ENCODE measurements at places on chromosomes 1 and 21.

- no peak for DNase-seq
Observed at GRCh38 chr1:161966067-161966466, 57.6 kb downstream of the OLFML2B start.

GRCh38 chr1:18211764-18212163 lies 104.2 kb downstream of the IGSF21 start:
- no peak for DNase-seq

DNA sequence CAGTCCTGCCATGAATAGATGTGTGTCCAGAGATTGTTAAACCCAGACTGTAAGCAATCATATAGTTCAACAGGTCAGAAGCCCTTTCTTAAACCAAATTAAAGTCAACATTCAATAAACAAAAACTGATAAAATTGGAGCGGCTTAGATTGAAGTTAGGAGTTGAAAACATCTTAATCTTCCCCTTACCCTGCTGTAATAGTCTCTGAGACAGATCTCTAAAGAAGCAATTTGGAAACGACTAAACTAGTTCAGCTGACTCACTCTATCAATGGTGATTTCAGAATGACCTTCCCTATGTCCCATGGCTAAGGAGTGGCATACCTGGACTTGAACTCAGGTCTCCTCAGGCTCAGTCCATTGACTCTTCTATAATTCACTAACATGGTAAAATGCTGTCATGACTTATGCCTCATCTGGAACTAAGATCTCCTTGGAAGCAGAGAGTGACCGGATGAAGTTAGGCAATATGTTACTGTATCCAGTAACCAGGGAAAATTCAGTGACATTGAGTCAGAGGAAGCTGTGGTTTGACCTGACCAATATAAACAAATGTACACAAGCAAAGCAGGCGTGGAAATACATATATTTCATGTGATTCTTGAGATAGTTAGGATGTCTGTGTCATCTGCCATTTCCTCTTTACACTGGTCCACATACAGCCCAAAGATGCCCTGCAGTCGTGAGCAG lies 30.1 kb downstream of the SGIP1 start:
- DNase-seq: peak; percentile 99

DNA sequence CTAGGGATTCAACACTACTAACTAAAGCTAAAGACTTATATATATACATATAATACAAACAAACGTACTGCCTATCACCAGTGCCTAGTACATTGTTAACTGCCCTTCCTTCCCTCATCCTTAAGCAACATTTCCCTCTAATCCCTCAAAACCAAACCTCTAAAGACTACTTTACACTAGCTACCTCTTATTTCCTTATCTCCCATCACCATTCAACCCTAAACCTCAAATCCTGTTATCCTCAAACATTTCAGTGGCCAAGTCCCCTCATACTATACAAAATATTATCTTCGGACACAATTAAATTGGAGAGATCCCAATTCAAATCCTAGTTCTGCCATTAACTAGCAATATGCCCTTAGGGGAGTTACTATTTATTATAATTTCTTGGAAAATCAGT lies 3.7 kb downstream of the SCAF4 start:
- DNase-seq: no peak

- DNase-seq: peak; percentile 46
Observed at GRCh38 chr1:31029026-31029425, 36.5 kb downstream of the PUM1 start.

DNA sequence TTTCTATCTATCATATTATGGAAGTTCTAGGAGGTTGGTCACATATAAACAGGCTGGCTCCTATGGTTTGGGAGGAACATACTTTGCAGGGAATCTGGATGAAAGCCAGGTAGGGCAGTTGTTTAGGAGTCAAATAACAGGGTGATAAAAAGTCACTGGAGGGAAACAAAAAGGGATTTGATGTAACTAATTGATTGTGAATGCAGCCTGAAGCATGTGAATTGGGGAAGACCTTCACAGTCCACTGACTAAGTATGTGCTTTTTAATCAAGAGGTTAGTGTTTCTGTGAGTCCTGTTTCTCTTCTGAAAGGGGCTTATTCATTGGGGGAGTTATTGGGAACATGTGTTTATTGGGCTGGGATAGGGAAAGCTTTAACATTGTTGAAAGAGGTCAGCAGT lies 41.3 kb downstream of the HMCN1 start:
- DNase-seq: peak; percentile 54

DNA sequence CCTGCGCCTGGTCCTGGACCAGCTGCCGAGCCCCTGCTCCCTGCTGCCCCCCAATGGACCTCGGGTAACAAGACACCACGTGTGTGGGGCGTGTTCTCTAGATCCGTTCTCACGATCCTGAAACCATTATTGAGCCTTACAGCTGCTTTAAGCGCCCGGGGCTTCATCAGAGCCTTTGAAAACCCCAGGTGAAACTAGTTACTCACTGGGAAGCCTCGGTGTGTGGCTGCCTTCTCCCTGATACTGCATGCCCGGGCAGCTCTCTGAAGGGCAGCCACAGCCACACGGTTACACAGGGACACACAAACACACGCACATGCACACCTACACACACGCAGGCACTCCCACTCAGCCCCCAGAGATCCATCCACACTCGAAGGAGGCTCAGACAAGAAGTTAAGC lies 5.3 kb downstream of the HES2 start:
- peak; percentile 37 for DNase-seq

GRCh38 chr1:237316352-237316751 lies 274.4 kb downstream of the RYR2 start:
- DNase-seq: no peak

DNA sequence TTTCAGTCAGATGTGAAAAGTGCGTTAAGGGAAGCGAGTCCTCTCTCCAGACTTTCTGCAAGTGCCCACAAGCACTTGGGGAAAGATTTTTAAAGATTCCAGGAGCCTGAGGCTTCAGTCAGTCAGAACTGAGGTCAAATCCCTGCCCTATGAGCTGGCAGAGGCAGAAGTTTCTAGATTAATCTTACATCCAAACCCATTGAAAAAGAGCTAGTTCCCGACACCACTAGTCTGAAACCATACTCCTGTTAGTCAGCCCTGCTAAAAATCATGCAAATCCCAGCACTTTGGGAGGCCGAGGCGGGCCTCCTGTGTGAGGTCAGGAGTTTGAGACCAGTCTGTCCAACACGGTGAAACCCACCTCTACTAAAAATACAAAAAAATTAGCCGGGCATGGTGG lies 21.0 kb downstream of the RSPH1 start:
- DNase-seq: no peak

DNA sequence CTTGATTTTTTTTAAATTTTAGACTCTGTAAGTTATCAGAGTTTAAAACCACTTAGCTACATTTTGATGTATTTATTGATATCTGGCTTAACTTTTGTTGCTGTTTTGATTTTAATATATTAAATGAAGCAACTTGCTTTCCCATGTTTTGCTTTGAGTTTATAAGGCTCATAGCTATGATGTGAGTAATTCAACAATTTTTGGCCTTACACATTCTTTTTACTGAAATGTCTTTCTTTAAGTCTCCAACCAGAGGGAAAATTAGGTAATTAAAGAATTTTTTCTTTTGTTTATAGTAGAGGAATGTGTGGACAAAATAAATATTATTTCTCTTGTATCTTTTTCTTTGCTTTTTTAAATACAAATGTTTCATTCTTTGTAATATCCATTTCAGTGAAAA lies 258.3 kb upstream of the ADAMTS5 start:
- DNase-seq: peak; percentile 47

DNA sequence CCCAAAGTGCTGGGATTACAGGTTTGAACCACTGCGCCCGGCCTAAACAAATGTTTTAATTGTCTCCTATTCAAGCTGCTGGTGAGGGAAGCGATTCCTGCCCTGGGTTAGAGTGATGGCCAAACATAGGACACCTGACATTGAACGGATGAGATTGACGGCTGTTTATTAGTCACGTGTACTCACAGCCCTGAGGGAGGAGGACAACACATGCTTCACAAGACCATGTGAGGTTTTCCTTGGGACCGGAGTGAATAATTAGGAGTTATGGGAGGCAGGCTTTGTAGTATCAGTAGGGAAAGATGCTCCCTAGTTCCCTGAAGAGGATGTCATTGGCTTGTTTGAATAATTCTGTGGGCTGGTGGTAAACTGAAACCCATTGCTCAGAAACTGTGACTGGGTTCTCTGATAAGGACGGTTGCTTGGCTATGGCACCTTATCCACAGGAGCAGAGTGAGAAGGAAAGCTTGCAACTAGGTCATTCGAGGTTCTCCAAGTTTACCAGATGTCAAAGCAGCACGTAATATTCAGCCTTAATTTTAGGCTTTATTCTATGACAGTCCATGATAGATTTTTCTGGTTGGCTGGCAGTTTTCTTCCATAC lies 245.8 kb downstream of the PLA2G4A start:
- no peak for DNase-seq

- DNase-seq: no peak
Observed at GRCh38 chr1:33863779-33864178, at the start of gene HMGB4. Gene HMGB4, plus strand, starts transcription at chr1:33864079. Its CDS starts 113 bp downstream, at chr1:33864192.

DNA sequence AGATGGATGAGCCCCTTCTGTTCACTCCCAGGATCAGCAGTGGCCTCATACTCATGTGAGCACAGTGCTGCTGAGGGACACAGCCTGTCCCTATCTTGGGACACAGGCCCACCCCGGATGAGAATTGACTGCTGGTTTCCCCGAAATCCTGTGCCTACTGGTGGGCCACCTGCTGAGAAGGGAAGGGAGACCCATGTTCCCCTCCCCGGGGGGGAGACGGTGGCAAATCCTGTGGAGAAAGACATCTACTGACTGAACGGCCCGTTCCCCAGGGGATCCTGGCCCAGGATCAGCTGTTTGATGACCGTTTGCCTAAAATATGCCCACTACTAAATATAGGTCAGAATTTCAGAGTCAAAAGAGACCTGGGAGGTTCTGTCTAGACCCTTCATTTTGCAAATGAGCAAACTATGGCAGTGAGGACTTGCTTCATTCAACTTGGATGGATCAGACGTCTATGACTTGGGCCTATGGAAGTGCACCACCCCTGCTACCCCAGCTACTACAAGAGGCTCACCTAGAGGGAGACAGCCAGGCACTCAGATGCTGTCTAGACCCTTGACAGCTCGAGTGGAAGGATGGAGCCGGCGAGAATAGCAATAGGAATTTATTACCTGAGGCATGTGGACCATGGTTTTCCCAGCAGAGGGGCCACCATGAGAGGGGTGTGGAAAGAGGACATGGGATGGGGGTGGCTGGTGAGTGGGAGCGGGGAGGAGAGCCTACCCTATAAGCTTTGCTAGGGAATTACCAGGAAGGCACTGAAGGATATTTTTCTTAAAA lies 15.6 kb upstream of the THEMIS2 start:
- no peak for DNase-seq

- DNase-seq: no peak
Observed at GRCh38 chr1:180888870-180889269, 23.8 kb upstream of the KIAA1614 start.

GRCh38 chr1:152036267-152037216 lies at the start of gene S100A11:
Gene S100A11, minus strand, starts transcription at chr1:152037004. Its CDS starts 89 bp downstream, at chr1:152036915.
- DNase-seq: peak; percentile 88

- DNase-seq: no peak
Observed at GRCh38 chr1:2894381-2895041, 93.0 kb upstream of the TTC34 start.

DNA sequence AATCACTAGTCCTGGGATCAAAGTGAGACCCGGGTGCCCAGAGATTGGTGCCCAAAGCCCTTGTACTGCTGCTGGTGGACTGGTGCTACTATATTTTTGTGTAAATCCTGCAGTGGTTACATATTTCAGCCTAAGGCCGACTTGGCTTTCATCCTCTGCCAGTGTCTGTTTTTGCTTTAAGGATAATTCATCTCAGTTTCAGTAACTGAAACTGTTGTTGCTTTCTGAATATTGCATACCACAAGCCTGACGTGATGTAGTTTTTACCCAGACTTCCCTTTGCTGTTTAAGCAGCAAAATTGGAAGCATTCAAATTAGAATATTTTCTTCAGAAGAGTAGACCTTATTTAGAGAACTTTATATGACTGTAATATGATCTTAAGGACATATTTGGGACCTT lies 341.8 kb downstream of the RYR2 start:
- DNase-seq: peak; percentile 78

- no peak for DNase-seq
Observed at GRCh38 chr1:40151457-40152079, 9.6 kb upstream of the RLF start.

DNA sequence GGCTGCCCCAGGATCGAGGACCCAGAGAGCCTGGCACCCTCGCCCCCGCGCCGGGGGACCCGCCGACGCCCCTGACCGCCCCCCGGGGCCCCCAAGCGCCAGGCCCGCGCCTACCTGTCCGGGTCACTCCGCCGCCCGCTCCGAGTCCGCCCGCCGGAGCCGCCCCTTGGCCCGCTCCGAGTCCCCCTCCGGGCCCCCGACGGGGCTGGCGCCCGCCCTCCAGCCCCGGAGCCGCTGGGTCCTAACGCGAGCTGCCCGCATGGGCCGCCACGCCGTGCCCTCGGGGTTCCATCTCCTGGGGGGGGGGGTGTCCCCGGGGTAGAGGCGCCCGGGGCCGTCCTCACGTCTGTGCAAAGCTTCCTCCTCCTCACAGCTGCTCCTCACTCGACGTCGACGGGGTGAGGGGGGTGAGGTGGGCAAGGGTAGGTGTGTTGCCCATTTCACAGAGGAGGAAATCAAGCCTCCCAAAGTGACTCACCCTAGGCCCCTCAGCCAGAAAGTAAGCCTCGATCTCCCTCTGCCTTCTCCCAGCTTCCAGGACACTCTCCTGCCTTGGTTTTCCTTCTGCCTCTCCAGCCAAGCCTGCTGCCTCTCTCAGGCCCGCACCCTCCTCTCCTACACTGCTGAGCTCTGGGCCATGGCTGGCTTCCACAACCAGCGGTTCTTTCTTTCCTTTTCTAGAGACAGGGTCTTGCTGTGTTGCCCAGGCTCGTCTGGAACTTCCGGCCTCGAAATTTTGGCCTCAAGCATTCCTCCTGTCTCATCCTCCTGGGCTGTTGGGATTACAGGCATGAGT lies at the start of gene MFAP2:
TSS of gene MFAP2 (minus strand) at position 148 of the 796 bp plus-strand sequence. CDS start 2,347 bp downstream, outside the sequence.
- peak; percentile 54 for DNase-seq

GRCh38 chr1:34695580-34695979 lies 59.3 kb upstream of the GJB5 start:
- DNase-seq: no peak

DNA sequence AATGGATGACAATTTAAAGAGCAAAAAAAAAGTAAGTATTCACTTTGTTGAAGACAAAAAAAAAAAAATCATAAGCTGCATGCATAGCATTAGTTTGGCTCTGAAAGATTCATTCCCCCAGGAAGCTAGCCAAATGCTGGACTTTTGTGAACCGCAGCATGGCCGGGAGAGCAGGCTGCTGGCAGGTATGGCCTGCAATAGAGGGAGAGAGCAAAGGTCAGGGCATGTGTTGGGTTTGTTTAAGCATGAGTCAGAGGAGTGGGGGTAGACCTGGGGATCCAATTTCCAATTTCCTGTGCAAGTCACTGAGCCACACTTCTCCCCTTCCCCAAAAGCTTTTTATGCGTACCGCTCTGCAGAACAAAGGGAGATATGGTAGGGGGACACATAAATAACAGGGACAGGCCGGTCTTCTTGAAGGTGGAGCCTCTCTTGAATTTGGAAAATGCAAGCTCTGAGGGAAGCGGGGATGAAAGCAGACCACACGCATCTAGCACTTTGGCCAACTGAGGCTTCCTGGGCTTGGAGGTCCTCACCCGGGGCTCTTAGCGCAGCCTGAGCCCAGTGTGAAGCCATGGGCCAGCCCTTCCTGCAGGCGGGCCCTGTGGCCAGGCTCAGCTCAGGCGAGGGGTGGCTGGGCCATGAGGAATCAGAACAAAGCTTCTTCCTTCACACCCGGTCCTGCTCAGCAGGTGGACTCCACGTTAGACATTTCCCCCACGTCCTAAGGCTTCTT lies 171.1 kb downstream of the TOMM20 start:
- DNase-seq: peak; percentile 80

- no peak for DNase-seq
Observed at GRCh38 chr1:21852282-21853130, 40.4 kb downstream of the LDLRAD2 start.
